Activated CD4-positive, CD25-positive, alpha-beta regulatory T cell treated with anti-CD3 and anti-CD28 coated beads, Interleukin-2, amount 50 U/mL, for 72 hours (primary cell): ENCODE measurements at places on chromosomes 3 and 15.
A peak's percentile ranks its signal among the peaks of the same experiment; 100 is the strongest.

GRCh38 chr3:179027326-179027900 lies 44.2 kb downstream of the ZMAT3 start:
- DNase-seq: no peak

- DNase-seq: no peak
These were observed 5.1 kb downstream of the PDCD10 start for GRCh38 chr3:167729591-167729990.

- DNase-seq: no peak
These were observed 8.0 kb downstream of the TRAK1 start for GRCh38 chr3:42099020-42099765.

DNA sequence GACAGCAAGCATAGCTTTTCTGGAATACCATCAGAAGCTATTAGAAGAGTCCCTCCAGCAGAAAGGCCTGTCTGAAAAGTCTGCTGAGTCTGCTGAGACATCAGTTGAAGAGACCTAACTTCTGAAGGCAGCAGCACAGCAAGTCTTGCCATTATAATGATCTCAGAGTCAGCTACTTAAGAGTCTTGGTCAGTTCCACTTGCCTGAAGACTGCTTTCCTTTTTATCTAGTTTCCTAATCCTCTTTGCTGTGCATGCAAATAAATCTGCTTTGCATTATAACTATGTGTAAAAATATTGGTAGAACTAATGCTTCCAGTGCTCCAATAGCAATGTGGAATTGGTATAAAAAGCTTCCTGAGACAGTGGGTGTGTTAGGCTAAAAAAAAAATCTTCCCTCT lies 34.9 kb upstream of the CPOX start:
- no peak for DNase-seq

DNA sequence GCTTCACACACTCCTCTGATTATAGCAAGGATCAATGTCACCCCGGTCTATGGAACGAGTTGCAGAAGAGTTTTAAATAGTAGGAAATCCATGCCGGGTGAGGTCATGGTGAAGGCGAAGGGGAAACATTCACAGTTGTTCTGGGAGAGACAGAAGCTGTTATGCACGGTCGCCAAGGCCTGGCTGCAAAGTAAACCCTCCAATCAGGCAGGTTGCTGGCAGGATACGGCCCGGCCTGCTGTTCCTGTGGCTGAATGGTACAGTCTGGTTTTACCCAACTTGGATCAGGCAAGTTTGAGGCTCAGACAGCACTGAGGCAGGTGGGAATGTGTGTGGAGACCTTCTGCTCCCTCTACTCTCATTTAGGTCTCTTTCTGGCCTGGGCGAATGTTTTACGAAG lies 45.3 kb upstream of the ATP2B2 start:
- DNase-seq: no peak

GRCh38 chr3:60774617-60775016 lies 476.6 kb downstream of the FHIT start:
- DNase-seq: no peak

GRCh38 chr15:90807074-90807785 lies 61.2 kb upstream of the FURIN start:
- DNase-seq: no peak

DNA sequence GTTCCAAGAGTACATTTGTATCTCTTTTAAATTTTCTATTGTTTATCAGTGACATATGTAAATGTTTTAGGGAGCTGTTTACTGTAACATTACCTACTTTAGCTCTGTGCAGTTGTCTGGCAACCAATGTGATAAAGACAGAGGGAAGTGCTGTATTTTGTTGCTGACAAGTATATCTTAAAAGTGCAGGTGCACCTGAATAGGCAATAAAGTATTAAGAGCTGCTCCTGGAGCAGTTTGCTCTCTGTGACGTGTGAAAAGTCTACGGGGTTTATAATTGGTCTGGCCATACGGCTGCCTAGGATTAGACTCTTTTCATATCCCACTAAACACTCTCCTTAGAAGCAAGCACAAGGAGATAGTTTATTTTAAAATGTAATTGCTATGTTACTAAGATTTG lies 178.3 kb downstream of the IGF1R start:
- DNase-seq: no peak

DNA sequence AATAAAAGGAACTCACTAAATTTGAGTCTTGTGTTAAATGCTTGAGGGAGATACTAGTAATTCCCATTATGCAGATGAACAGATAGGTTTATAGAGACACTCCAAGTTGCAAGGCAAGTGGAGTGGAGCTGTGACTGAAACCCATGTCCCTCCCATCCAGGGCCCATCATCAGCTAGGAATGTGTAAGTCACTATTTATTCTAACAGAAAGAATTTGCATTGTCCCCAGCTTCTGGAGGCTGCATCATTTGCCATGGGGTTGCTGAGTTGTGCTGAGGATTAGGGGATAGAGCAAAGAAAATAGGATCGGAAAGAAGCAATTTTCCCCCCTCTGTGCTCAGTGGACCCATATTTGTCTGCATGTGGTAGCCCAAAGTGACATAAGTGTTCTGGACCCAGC lies 197.4 kb upstream of the RGMA start:
- DNase-seq: no peak

DNA sequence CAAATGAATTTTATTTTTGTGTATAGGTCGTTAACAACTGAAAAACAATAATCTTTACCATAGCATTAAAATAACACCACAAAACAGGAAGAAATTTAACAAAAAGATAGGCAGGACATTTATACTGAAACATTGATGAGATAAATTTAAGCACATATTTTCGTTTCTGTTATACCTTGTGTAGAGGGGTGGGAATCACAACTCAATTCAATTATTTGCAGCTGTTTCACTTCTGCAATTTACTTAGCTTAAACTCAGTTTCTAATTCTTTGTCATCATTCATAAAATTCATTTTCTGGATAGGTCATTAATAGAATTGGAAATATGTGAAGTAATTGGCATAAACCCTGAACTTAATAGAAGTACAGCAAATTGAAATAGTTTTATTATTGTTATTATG lies 42.3 kb downstream of the TP63 start:
- no peak for DNase-seq

DNA sequence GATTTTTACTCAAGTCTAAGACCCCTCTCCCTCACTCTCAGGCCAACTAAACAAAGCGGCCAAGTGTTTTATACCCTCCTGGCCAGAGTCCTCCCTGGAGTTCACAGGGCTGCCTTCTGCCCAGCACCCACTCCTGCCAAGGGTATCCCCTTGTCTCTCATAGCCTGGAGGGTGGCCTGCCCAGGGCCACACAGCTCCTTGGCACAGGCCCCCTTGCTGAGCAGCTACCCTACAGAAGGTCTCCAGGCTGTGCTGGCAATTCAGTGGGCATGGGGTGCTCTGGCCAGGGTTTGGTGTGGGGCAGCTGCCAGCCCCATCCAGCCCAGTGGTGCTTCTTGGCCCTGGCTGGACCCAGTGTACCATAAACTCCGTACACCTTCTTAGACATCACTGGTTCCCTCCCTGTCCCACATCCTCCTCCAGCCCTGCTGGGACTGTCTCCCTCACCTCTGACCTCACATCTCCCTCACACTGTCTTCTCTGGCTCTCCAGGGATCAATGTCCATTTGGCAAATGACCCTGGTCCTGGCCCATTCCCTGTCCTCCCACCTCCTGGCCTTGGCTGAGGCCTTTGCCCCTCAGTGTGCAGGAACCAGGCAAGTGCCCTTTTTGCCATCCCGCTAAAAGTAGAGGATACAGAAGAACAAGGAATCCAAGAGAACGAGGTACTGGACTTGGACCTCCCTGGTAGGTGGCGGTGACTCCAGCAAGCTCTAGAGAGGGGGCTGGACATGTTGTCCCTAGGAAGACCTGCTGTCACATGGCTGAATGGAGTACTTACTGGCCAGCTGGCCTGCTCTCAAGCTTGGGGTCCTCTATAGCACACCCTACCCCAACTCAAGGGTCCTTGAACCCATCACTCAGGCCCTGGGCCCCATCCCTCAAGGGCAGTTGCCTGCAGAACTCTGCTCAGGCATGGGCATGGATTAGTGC lies 50.0 kb upstream of the TRPM1 start:
- no peak for DNase-seq

GRCh38 chr3:152225201-152225600 lies 43.5 kb upstream of the MBNL1 start:
- DNase-seq: no peak

DNA sequence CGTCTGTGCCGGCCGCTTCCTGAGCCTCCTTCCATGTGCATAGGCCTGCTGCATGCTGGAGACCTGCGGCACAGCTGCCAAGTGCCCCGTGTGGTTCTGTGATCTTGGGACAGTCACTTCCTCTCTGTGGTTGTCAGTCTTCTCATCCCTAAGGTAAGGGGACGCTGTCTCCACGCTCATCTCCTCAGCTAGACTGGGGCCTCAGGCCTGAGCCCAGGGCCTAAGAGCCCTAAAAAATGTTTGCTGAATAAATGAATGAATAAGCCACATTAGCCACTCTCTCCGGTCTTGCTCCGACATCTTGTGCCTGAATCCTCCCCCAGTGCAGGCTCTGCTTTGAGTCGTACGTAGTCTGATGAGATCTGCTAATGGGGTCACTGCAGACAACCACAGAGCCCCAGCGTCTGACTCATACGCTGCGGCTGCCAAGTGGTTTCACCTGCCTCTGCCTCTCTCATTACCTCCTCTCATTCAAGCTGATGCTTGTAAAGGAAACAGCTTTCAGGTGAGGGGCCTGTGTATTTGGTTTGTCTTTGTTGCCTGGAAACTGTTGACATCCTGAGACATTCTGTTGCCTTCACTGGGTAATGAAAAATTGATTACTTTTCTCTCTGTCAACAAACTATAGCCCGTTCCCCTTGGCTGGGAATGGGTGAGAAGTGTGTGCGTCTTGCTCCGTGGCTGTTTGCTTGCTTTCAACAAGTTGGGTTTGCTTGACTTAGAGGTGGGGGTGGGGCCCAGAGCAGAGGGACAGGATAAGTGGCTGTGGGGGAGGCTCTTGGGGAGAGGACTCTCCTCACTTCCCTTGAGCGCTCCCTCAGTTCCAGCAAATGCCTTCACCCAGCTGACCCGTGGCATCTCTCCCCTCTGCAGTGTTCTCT lies 15.9 kb downstream of the RPLP1 start:
- peak; percentile 68 for DNase-seq

GRCh38 chr3:124838963-124839362 lies 48.2 kb downstream of the ITGB5 start:
- no peak for DNase-seq
